ENCODE measurements at places on chromosomes 7 and 10. TPM values are rescaled to one million over a fixed set of nuclear protein-coding genes. Genes with fewer than 3 reads are reported as not detected.

ABCF2 gene
- total RNA-seq, result 85.3 TPM

CYP2C19 gene
- not detected for total RNA-seq

ANXA8 gene
- not detected for total RNA-seq

DNA sequence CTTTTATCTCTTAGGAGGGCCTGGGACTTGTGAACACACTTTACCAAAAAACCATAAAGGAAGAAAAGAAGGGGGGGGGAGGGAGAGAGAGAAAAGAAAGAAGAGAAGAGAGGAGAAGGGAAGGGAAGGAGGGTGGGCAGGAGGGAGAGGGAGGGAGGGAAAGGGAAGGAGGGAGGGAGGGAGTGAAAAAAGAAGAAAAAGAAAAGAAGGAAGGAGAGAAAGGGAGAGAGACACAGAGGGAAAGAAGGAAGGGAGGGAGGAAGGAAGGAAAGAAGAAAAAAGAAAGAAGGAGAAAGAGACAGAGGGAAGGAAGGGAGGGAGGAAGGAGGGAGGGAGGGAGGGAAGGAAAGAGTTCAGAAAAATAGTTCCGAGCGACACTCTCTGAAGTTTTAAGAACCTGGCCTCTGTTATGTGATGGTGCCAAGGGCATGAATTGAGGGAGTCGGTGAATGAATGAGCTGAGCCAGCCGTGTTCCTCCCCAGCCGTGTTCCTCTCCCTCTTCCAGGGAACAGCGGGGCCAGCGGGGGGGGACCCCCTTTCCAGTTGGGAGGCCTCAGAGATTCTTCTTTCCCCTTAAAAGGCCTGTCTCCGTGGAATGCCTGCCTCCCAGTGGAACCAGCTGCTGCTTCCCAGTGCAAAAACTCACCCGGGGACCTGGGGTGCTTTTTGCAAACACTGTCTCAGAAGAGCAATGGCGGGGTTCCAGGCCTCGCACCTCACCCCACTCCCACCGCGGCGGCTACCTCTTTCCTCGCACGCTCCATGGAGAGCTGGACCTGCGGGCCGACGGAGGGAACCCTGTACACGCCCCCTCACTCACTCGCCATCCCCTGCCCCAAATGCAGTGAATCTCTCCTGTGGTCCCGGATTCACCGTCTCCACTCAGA lies 84.1 kb downstream of the FOXL3 start:
- peaks cover 1% of the 10 kb centered on the region for H3K4me1 ChIP-seq
- no peaks in the 10 kb centered on the region for H3K27me3 ChIP-seq
- DNase-seq, result no peak
- no peaks in the 10 kb centered on the region for H3K36me3 ChIP-seq
- no peak overlapping the region for H3K27ac ChIP-seq

DNA sequence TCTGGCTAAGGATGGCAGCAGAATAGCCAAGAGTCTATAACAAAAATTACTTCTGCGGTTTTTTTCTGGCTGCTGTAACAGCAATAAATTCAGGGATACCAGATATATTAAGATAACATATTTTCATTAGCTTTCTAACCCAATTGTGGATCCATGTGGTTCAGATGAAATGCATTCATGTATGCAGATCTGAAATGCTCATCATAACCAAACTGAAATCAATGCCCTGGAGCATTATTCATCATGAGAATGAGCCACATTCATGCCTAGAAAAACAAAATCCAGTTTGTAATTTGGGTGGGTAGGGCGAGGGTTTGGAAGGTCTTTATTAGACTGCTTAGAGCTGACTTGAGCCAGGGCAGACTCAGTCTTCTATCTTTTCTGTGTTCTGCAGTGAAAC lies 69.8 kb upstream of the SEMA3A start:
- DNase-seq, result no peak
- no peak overlapping the region for H3K4me3 ChIP-seq
- no peak overlapping the region for H3K27ac ChIP-seq
- H3K36me3 ChIP-seq, result no peaks in the 10 kb centered on the region
- H3K4me1 ChIP-seq, result no peaks in the 10 kb centered on the region

- peaks cover 44% of the 10 kb centered on the region for H3K36me3 ChIP-seq
- H3K4me1 ChIP-seq, result no peaks in the 10 kb centered on the region
- no peak for DNase-seq
- no peaks in the 10 kb centered on the region for H3K27me3 ChIP-seq
Measured at GRCh38 chr7:39696631-39697030, 73.3 kb downstream of the RALA start.

DNA sequence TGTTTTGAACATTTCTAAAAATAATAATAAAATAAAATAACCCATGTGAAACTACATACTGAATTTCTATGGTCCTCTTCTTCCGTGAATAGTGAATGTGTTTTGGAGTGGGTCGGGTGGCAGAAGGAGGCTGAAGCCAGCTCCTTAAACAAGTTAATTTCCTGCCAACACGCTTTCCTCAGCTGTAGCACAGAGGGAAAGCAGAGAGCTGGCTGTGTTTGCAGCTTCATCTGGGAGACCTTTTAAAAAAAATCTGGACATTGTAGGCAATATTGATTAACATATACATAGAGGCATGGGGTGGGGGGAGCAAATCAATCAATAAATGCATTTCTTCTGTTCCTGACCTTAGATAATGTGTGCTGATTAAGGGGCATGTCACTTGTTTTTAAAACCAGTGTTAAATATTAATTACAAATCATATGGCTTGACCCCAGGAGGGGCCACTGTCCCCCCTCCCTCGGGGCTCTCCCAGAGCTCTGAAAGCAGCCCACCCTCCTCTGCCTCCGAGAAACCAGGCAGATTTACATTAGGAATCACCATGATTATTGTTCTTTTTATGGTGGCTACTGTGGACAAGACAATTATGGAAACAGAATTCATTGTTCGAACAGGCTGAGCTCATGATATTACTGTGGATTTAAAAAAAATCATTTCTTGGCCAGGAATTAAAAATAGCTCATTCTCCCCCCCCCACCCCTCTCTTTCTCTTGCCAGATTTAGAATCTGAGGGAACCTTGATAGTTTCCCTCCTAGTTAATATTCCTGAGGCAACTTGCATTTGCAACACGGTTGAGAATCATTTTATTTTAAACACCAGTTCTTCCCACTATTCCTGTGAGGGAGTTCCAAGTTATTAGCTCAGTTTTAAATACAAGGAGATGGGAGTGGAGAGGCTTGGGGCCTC lies 100.5 kb upstream of the CARD11 start:
- no peaks in the 10 kb centered on the region for H3K27me3 ChIP-seq
- no peak overlapping the region for H3K4me3 ChIP-seq
- H3K27ac ChIP-seq, result no peak overlapping the region
- no peaks in the 10 kb centered on the region for H3K4me1 ChIP-seq
- no peaks in the 10 kb centered on the region for H3K36me3 ChIP-seq

DNA sequence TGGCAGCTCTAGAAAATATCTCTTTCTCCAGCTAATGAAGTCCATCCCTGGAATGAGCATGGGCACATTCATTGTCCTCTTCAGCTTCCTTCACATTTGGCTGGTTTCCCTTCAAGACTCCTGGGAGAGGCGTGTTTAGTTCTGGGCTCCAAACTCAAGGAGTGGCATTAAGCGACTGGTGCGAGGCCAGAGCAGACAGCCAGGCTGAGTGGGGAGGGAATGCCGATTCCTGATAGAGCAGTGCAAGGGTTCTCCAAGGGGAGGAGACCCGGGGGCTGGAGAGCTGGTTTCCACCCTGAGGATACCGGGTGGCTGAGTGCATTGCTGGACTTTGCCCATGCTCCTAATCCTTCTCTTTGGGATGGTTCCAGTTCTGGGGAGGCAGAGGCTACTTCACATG lies 372.1 kb downstream of the RPS24 start:
- no peak overlapping the region for H3K27ac ChIP-seq
- H3K4me1 ChIP-seq, result peaks cover 4% of the 10 kb centered on the region
- DNase-seq, result no peak
- no peaks in the 10 kb centered on the region for H3K36me3 ChIP-seq

DNA sequence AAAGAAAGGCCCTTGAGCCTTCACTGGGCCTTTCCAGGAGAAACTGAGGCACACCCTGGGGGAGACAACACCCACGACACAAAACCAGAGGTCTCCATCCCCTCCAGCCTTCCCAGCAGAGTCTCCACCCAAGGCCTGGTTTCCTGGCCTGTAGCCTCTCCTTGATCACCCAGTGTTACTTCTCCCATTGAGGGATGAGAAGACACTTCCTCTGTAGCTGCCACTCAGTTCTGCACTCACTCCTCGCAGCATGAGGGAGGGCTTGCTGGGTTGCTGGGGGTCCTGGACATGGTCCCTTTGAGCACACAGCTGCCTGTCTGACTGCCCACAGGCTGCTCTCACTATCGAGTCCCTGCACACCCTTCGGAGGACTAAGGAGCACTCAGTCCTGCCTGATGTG lies 438.1 kb upstream of the FOXK1 start:
- no peaks in the 10 kb centered on the region for H3K4me1 ChIP-seq
- H3K27me3 ChIP-seq, result no peaks in the 10 kb centered on the region
- H3K4me3 ChIP-seq, result no peak overlapping the region
- peaks cover 47% of the 10 kb centered on the region for H3K36me3 ChIP-seq
- no peak overlapping the region for H3K27ac ChIP-seq

DNA sequence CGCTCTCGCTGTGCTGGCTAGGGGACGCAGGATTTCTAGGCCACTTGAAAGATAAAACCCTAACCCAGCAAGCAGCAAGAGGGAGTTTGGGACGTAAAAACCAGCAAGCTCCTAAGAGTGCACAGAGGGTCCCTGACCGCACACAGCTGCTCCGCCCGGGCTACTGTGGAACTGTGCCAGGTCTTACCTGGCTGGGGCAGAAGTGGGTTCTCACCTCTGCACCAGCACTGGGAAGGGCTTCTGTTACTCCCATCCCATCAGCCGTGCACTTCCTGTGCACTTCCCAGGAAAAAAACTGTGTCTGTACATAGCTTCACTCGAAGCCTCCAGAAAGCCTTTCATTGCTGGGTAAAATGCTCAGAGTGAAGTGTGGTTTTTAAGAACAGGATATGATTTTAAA lies 45.9 kb upstream of the PTF1A start:
- H3K27ac ChIP-seq, result no peak overlapping the region
- no peaks in the 10 kb centered on the region for H3K27me3 ChIP-seq
- H3K36me3 ChIP-seq, result no peaks in the 10 kb centered on the region
- H3K4me3 ChIP-seq, result no peak overlapping the region

DNA sequence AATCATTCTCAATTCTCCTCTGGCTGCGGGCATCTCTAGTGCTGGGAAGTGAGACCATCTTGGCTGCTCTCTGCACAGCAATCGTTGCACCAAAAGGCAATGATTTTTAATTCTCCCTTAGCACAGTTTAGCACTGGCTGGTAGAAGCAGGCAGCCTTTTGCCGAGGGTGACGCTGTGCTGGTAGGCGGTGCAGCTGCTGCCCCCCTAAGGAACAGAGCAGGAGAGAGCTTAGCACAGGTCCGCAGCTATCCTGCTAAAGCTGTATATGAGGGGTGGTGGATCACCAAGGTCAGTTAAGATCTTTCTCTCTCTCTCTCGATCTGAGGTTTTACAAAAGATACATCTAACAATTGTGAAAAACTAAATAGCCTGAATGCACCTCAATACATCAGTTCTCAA lies 390.1 kb downstream of the GATA3 start:
- no peak overlapping the region for H3K4me3 ChIP-seq
- H3K4me1 ChIP-seq, result no peaks in the 10 kb centered on the region
- H3K27ac ChIP-seq, result no peak overlapping the region
- no peaks in the 10 kb centered on the region for H3K27me3 ChIP-seq

DNA sequence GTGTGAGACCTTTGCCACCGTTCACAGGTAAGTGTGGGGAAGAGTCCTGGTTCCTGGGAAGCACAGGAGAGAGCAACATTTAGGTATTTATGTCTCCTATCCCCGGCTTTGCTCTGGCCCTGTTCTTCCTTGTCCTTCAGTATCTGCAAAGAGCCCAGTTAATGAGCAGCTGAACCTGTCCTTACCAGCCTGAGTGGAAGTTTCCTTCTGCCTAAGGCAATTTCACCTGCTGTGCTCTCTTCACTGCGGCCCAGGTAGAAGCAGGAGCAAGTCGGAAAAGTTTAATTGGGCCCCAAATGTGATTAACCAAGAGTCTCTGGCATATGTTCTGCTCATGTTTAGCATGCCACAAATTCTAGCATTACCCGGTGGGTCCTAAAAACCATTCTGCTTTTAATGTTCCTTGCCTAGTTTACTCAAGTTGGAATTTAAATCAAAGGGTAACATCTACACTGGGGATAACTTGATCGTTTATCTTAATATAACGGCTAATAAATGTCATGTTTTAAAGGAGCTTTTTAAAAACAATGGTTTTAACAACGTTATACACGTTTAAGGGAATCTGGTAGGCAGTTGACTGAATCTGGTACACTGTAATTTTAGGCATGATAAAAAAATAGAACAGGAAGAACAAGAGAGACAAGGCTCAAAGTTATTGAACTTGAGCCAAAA lies 817.1 kb downstream of the TYW1 start:
- no peak overlapping the region for H3K4me3 ChIP-seq
- DNase-seq, result no peak
- H3K4me1 ChIP-seq, result no peaks in the 10 kb centered on the region
- no peaks in the 10 kb centered on the region for H3K27me3 ChIP-seq
- H3K27ac ChIP-seq, result no peak overlapping the region
